Pancreas (tissue), 10 donors: ENCODE measurements at places on chromosomes 6 and 20. TPM values are rescaled to one million over a fixed set of nuclear protein-coding genes. Genes with fewer than 3 reads are reported as not detected.
A peak's percentile ranks its signal among the peaks of the same experiment; 100 is the strongest.

DNA sequence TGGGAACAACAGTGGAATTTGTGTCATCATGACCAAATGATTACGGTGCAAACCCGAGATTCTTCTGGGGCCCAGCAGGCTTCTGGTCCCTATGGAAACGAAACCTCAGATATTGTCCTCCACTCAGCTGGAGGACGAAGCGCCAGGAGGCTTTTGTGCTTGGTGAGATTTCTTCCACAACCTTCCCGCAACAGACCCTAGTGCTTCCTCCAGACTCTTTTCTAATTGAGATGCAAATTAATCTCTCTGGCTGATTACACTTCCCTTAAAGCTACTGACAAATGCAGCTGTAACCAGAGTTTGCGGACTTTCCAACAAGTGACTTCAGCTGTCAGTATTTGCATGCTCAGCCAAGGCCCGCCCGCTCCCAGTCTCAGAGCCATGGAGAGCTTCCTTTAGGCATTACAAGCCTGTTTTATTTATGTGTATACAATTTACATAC, 96.0 kb downstream of the INSM1 start:
- H3K4me1 ChIP-seq = no peaks in the 10 kb centered on the region
- no peak for DNase-seq
- no peaks in the 10 kb centered on the region for H3K27me3 ChIP-seq
- H3K27ac ChIP-seq = no peak overlapping the region
- no peak overlapping the region for H3K4me3 ChIP-seq

DNA sequence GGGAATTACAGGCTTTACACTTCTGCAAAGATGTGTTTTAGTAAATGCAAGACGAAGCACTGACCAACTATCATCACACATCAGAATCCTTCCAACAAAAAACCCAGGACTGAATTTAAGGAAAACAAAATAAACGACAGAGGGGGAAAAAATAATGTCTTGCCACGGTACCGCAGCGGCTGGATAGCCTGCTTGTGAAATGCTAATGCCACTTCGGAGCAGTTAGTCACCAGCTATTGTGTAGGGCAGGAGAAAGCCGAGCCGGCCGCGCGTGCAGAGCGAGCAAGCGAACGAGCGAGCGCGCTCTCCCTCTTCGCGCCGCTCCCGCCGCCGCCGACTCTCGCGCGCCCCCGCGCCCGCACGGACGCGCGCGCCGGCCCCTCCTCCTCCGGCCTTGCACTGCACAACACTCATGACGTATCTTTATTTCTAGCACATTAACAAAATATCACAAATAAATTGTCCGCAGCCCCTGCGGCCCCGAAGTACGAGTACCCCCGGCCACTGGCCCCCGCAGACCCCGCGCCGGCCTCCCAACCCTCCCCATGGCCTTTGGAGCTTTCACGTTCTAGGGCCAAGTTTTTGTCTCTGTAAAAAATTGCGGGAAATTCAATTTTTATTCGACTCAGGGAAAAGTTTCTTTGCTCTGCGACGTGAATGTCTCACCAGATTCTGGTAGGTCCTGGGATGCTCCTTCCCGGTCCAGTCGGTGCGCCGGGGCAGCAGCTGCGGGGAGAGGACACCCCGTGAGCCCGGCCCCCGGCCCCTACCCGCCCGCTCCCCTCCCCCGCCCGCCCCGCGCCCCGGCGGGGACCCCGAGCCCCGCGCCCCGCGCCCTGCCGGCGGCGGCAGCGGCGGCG, 1.0 kb downstream of the PHIP start:
- DNase-seq = peak; percentile 92
- peak overlapping the region; percentile 99 for H3K27ac ChIP-seq
- H3K4me1 ChIP-seq = peaks cover 27% of the 10 kb centered on the region
- H3K4me3 ChIP-seq = peak overlapping the region; percentile 81
- no peaks in the 10 kb centered on the region for H3K36me3 ChIP-seq
- no peaks in the 10 kb centered on the region for H3K27me3 ChIP-seq

GRCh38 chr20:34544109-34544796, 14.3 kb upstream of the MAP1LC3A start:
- no peak overlapping the region for H3K27ac ChIP-seq
- no peak overlapping the region for H3K4me3 ChIP-seq
- H3K4me1 ChIP-seq = no peaks in the 10 kb centered on the region
- no peaks in the 10 kb centered on the region for H3K36me3 ChIP-seq
- no peaks in the 10 kb centered on the region for H3K27me3 ChIP-seq

- H3K4me3 ChIP-seq = no peak overlapping the region
- H3K27ac ChIP-seq = no peak overlapping the region
- H3K27me3 ChIP-seq = no peaks in the 10 kb centered on the region
- no peak for DNase-seq
- H3K4me1 ChIP-seq = no peaks in the 10 kb centered on the region
These were observed 21.2 kb upstream of the VSTM2L start for GRCh38 chr20:37881601-37882343.

DNA sequence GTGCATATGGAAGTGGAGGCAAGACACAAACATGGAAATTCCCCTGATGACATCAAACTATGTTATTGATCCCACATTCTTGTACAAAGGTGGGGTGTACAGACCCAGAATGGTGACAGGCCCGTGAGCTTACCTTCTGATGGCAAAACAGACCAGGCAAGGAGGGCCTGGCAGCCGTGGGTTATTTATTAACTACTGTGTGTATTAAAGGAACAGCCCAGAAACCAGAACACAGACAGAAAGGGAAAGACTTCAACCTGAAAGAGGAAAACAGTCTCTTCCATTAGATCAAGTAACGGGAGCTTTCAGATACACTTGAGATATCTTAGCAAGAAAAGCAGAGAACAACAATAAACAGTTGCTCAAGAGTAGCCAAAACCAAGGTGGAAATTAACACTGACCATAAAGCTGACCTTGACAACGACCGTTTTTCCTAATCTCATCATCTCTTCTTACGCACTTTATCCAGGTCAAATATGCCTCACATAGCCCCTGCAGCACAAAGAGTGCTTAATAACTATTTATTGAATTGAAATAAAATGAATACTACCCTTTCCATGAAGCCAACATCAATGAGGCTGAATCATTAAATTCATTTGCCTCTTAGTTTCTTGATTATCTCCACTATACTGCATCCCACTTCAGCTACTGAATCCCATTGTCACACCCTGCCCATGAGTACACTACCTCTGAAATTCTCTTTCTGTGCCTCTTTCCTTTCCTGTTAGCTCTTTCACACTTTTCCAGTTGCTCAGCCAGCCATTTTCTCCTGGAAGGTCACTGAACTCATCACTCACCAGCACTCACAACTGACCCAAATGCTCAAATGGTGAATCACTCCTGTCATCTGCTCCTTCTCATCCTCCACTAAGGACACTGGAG, 67.4 kb downstream of the MOXD1 start:
- H3K4me1 ChIP-seq = peaks cover 13% of the 10 kb centered on the region
- H3K27me3 ChIP-seq = no peaks in the 10 kb centered on the region
- H3K27ac ChIP-seq = no peak overlapping the region
- H3K4me3 ChIP-seq = no peak overlapping the region

DNA sequence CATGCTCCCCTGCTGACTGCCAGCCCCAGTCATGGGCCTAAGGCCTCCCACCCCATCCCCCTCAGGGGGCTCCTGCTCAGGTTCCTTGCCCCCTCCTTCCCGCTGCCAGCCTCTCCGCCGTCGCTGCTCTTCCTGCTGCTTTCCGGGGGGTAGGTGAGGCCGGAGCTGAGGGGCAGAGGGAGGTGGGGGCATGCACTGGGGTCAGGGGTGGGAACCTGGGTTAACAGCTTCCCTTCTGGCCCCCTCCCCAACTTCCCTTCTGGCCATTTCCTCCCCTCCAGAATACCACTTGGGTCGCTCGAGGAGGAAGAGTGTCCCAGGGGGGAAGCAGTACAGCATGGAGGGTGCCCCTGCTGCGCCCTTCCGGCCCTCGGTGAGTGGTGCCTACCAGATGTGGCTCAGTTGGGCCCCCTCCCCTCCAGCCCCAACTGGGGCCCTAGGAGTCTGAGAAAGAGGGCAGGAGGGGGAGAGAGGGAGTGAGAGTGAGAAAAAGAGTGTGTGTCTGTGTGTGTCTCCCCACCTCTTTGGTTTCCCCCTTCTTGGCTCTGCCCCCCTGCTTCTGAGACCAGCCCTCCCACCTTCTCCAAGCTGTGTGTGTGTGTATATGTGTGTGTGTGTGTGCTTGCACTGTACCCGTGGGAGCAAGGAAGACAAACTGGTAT, 12.1 kb downstream of the SYNGAP1 start:
- H3K4me3 ChIP-seq = no peak overlapping the region
- H3K27me3 ChIP-seq = no peaks in the 10 kb centered on the region
- no peak for DNase-seq
- H3K4me1 ChIP-seq = no peaks in the 10 kb centered on the region
- H3K27ac ChIP-seq = no peak overlapping the region

The ANGPT4 gene
- polyA plus RNA-seq = 0.23 TPM

DNA sequence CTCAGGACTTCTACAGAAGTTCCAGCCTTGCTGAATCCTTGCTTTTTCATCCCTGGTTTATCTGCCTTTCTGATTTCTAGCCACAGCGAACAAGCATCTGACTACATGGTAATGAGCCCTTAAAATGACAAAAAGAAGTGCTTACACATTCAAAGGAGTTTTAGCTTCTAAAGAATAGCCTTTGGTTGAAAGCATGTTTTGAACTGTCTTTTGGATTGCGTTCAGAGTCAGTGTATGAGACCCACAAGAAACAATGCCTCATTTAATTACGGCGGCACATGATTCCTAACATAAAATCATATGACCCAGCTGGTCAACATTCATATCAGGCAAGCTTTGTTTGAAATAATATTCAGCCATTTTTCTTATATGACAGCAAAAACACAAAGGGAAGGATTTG, 784.2 kb downstream of the KIF16B start:
- DNase-seq = no peak
- no peak overlapping the region for H3K27ac ChIP-seq
- no peaks in the 10 kb centered on the region for H3K27me3 ChIP-seq

GRCh38 chr6:140773276-140773675, 1359.4 kb upstream of the GJE1 start:
- H3K27ac ChIP-seq = no peak overlapping the region
- no peak overlapping the region for H3K4me3 ChIP-seq
- H3K27me3 ChIP-seq = no peaks in the 10 kb centered on the region
- H3K36me3 ChIP-seq = no peaks in the 10 kb centered on the region

- H3K36me3 ChIP-seq = no peaks in the 10 kb centered on the region
- no peak for DNase-seq
- no peaks in the 10 kb centered on the region for H3K27me3 ChIP-seq
- H3K27ac ChIP-seq = no peak overlapping the region
- H3K4me1 ChIP-seq = peaks cover 30% of the 10 kb centered on the region
- no peak overlapping the region for H3K4me3 ChIP-seq
These were observed 137.6 kb downstream of the MRPL14 start for GRCh38 chr6:43989581-43990146.

GRCh38 chr6:111576291-111576690, 29.4 kb downstream of the TRAF3IP2 start:
- H3K27ac ChIP-seq = no peak overlapping the region
- peaks cover 17% of the 10 kb centered on the region for H3K36me3 ChIP-seq
- H3K4me1 ChIP-seq = no peaks in the 10 kb centered on the region
- no peaks in the 10 kb centered on the region for H3K27me3 ChIP-seq

- DNase-seq = no peak
- H3K27me3 ChIP-seq = no peaks in the 10 kb centered on the region
- no peak overlapping the region for H3K27ac ChIP-seq
These were observed 62.0 kb upstream of the RREB1 start for GRCh38 chr6:7045746-7046145.

GRCh38 chr20:44981736-44982406, 15.6 kb downstream of the STK4 start:
- H3K36me3 ChIP-seq = no peaks in the 10 kb centered on the region
- H3K27me3 ChIP-seq = no peaks in the 10 kb centered on the region
- no peak overlapping the region for H3K27ac ChIP-seq
- H3K4me3 ChIP-seq = no peak overlapping the region

- H3K27ac ChIP-seq = no peak overlapping the region
- H3K4me3 ChIP-seq = no peak overlapping the region
- no peaks in the 10 kb centered on the region for H3K36me3 ChIP-seq
- no peaks in the 10 kb centered on the region for H3K27me3 ChIP-seq
These were observed 17.8 kb upstream of the SLC2A12 start for GRCh38 chr6:134070271-134070670.

DNA sequence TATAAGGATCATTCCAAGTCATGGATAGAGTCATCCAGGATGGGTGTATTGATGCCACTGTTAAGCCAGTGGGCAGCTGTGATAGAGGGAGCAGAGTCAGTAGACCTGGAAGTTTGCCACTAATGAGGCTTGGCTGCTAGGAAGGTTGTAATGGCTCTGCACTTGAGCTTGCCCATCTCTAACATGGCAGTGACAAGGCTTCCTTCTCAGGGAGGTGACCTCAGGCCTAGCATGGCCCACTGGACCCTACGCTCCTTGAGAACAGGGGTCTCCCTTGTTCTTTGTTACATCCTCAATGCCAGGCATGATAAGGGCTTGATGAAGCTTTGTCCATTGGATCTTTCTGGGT, 155.1 kb downstream of the CD83 start:
- no peak for DNase-seq
- H3K36me3 ChIP-seq = no peaks in the 10 kb centered on the region
- H3K27me3 ChIP-seq = no peaks in the 10 kb centered on the region
- H3K4me1 ChIP-seq = no peaks in the 10 kb centered on the region

- no peak overlapping the region for H3K27ac ChIP-seq
- DNase-seq = no peak
- no peaks in the 10 kb centered on the region for H3K4me1 ChIP-seq
- H3K4me3 ChIP-seq = no peak overlapping the region
These were observed 47.0 kb downstream of the PRL start for GRCh38 chr6:22249711-22250350.

The FYN gene
- 16.5 TPM for polyA plus RNA-seq

DNA sequence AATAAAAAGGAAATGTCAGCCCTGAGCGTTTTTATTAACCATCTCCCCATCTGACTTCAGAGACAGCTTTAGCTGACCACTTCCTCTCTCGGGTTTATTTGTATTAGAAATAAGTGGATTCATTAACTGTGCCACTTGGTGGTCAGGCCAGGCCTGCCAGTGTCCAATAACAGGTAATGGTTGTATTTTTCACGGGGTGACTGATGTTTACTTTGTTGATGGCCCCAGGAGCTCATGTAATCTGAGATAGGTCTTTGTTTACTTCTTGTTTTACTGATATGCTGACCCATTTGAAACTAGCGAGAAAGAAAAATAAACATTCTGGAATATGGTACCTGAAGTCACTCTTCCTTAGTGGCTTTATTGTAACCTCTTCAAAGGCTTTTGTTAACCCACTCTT, 504.3 kb upstream of the SLC35B3 start:
- no peak for DNase-seq
- no peaks in the 10 kb centered on the region for H3K36me3 ChIP-seq
- no peaks in the 10 kb centered on the region for H3K27me3 ChIP-seq
- no peak overlapping the region for H3K4me3 ChIP-seq
- no peaks in the 10 kb centered on the region for H3K4me1 ChIP-seq

DNA sequence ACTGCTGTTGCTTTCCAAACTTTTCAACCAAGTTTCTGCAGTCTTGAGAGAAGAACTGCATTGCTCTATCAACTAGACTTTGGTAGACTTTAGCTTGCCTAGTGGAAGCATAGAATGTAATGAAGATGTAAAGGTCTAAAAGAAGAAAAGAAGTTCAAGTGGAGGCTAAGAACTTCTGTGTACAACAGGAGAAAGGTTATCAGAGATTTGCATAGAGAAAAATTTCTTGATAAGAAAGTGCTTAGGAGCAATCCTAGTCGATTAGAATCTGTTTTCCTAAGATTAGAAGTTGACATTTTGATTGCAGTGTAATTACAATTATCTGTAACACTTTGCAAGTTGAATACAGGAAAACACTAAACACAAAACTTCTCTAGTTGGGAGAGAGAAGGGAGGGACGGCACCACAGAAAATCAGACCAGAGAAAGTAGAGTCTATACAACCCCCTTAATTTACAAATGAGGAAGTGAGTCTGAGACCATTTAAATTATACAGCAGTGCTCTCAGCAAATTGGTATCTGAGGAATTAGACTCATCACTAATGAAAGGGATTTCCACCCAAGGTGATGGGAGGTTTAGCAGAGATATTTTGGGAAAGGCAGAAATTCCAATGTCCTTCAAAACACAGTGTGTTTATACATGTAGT, 194.3 kb upstream of the MARCKS start:
- no peaks in the 10 kb centered on the region for H3K36me3 ChIP-seq
- no peaks in the 10 kb centered on the region for H3K27me3 ChIP-seq
- H3K27ac ChIP-seq = no peak overlapping the region

The TRERF1 gene
- polyA plus RNA-seq = 1.3 TPM
